H1 (cell line): ENCODE measurements at places on chromosomes 4 and X.

DNA sequence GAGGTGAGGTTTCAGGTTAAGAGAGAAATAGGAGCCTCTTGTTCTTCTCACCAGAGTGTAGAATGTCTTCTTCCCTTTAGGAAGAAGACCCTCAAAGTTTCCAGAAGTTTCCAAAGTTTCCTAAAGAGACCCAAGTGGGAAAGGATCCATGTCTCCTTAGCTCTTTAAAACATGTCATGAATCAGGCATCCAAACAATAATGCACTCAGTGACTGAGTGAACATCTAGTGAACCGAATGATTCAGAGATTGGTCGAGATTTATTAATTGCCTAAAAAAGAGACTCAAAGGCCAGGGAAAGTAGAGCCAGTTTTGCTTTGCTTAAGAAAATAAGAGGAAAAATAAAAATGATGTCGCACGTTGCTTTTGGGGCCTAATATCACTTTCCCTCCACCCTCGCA lies 29.4 kb downstream of the FGF5 start:
- DNase-seq = no peak

GRCh38 chr4:25875281-25875745 lies 12.5 kb upstream of the SEL1L3 start:
- no peak for DNase-seq

DNA sequence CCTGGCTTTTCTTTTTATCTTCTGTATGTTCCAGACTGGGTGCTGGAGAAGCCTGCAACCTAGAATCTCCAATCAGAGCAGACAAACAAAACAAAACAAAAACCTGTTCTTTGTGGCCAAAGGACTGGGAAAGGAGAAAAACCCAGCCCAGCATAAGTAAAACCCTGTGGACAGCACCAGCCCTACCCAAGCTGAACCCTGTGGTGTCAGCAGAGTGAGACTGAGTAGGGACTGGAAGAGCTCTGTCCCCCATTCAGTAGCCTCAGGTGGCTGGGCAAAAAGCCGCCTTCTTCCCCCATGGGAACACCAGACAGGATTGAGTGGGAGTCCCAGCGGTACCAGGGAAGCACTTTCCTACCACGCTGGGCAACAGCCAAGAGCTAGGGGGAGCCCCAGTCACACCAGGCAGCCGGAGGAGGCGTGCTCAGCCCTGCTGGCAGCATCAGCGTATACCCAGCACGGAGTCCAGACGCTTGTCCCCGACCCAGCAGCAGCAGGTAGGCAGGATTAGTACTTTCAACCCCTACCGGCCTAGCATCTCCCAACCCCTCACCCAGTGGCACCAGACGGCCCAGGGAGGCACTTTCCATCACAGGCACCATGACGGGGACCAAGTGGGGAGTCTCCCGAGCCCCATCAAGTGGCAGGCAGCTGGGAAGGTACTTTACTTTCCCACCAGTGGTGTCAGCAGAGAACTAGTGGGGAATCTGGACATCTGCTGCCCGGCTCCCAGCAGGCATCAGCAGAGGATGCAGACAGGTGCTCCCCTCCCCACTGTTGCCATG lies 8.6 kb upstream of the JADE3 start:
- DNase-seq = peak; percentile 69

GRCh38 chrX:110210417-110211139 lies 107.3 kb downstream of the AMMECR1 start:
- DNase-seq = no peak

- DNase-seq = no peak
Measured at GRCh38 chr4:123166023-123166422, 230.6 kb upstream of the SPRY1 start.

DNA sequence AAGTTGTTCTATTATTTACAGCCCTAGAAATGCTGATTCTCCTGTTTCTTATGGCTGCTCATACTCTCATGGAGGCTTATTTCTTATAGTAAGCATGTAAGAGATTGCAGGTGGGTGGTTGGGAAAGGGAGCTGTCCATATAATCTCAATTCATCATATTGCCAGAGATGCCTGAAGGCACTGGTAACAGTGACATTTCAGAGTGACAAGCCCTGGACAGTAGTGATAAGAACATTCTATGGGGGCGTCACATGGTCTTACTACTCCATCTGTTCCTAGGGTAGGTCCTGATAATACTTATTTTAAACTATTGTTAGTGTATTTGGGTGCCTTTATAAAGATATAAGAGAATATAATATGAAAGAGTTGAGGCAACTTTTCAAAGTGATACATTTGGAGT lies 171.5 kb downstream of the CFAP299 start:
- no peak for DNase-seq

DNA sequence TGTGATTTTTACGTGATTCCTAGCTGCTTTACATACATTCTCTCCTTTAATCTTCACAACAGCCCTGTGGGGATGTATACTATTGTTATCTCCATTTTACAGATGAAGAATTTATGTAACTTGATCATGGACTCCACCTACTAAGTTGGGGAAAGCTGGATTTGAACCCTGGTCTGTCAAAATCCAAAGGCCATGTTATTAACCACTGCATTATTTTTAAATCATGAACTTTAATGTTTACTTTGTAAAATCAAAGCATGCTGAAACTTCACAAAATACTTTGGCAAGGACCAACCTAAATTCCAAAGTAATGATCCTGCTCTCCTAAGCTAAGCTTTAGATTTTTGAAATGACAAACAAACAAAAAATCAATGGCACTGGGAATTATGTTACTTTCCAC lies 26.1 kb downstream of the FAM47E start:
- no peak for DNase-seq

DNA sequence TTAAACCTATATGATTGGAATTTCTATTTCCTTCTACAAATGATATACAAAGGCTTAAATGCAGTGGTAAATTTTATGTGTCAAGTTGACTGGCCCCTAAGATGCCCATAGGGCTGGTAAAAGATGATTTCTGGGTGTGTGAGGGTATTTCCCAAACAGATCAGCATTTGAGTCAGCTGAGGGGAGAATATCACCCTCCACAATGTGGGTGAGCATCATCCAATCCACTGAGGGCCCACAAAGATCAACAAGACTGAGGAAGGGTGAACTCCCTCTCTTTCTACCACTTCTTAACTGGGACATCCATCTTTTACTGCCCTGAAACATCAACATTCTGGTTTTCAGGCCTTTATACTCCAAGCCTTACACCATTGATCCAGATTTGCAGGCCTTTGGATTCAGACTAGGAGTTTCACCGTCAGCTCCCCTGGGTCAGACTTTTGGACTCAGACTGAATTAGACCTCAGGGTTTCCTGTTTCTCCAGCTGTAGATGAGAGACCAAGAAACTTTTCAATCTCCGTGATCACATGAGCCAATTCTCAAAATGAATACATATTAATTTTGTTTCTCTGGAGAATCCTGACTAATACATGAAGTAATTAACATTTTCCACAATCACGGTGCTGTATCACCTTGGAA lies 1020.7 kb upstream of the SLIT2 start:
- DNase-seq = no peak

- DNase-seq = no peak
Measured at GRCh38 chr4:2406406-2406805, 12.0 kb downstream of the ZFYVE28 start.

GRCh38 chrX:1462596-1463251 lies 10.0 kb upstream of the ASMTL start:
- no peak for DNase-seq

GRCh38 chr4:40800064-40800463 lies 50.3 kb downstream of the NSUN7 start:
- DNase-seq = no peak

DNA sequence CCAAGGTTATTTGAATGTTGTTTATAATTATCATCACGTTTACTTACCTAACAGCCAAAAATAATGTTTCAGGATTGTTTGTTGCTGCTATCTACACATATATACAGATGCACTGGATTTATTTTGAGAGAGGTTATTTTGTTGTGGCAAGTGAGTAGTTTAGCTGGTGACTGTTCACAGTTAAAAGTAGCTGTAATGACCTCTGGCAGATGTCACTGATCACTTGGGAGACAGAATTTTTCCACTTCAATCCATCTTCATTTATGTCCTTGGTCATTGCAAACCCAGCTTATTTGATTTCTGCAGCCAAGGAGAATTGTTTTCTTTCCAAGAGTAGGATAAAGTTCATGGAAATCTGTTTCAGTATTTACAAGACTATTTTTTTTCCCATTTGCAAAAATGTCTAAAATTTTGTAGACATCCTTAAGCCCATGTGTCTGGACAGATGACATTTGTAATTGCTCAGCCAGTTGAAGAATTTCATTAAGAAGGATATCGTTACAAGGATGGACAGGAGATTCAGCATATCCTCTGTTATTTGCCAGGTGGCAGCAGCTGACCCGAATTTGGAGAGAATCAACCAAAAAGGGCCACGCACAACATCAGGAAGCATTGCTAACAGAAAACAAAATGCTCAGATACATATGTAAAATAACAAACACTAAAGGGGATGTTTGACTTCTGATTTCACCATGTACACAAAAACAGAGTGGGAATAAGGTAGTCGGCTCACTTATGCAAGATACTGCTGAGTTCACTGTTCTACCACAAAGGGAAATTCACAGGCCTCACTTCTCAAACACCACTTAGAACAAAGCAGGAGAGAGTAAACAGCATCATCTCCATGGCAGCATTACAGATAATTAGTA lies 64.5 kb downstream of the GPRIN3 start:
- no peak for DNase-seq

- no peak for DNase-seq
Measured at GRCh38 chrX:128460835-128461234, 408.6 kb upstream of the ACTRT1 start.

DNA sequence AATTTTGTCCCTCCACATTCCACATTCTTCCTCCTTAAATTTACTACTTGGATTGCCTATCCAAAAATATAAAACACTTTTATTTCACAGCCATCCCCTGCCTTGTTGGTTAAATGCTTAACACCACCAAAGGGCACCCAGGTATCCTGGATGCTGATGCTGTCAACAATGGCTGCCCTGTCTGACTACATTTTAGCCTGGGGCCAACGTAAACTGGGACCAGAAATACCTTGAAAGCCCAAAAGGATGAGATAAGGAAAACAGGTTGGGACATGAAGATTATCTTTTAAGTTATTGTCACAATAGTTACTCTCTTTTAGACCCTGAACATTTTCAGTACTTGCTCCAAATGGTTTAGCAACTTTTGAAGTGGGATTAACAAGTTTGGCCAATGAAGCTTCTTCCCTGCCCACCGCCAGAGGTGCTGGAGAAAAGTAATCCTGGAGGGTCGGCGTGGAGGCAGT lies 775 bp upstream of the YIPF6 start:
- DNase-seq = no peak

GRCh38 chr4:74999714-75000309 lies 66.9 kb downstream of the PARM1 start:
- DNase-seq = no peak

- DNase-seq = no peak
Measured at GRCh38 chr4:104490770-104491480, 3.8 kb downstream of the CXXC4 start.

- no peak for DNase-seq
Measured at GRCh38 chrX:11210415-11210801, 82.8 kb upstream of the AMELX start.

DNA sequence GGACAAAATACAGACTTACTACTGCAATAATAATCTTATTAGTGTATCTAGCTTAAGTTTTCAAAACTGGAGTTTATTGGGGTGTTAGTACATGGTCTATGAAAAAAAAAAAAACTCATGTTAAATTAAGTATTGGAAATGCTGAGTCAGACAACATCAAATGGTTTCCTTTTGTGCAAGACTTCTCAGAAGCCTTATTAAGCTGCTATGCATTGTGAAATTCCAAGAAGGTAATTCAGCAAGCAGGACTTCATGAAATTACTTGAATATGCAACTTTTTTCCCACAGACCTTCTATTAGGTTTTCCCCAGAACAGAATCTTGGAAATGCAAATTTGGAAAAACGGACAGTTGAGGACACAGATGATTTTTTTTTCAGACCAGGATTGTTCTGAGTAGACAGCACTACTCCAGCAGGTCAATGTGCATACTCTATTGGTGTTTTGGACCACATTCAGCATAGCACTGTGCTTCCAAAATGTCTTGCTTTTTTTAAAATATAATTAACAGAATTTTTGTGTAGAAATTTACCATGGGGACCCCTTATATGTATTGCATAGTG lies 568.8 kb upstream of the TENM3 start:
- DNase-seq = no peak

- no peak for DNase-seq
Measured at GRCh38 chrX:153500676-153501280, 6.0 kb downstream of the BGN start.

DNA sequence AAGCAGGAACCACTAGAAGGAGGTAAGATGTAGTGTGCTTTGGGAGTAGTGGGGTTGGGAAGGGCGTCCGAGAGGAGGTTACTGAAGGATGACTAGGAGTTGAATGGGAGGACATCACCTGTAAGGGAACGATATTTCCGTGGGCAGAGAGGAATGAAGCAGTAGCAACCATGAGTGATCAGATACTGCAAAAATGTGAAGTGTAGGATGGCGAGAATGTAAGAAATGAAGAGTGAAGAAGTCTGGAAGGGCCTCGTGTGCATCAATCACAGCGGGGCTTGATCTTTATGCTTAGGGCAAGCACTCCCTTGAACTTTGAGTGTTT lies 594 bp downstream of the MSMO1 start:
- no peak for DNase-seq
